Psoas muscle (tissue), 8 donors: ENCODE measurements at places on chromosomes 2 and 18. TPM values are rescaled to one million over a fixed set of nuclear protein-coding genes. Genes with fewer than 3 reads are reported as not detected.
A peak's percentile ranks its signal among the peaks of the same experiment; 100 is the strongest.

The LCLAT1 gene
- polyA plus RNA-seq, result 4.4 TPM

The POTEC gene
- not detected for polyA plus RNA-seq

The CRYGC gene
- not detected for polyA plus RNA-seq

The SYT4 gene
- polyA plus RNA-seq, result not detected

The EVX2 gene
- not detected for polyA plus RNA-seq

The STPG4 gene
- 0.03 TPM for polyA plus RNA-seq

- DNase-seq, result no peak
Observed at GRCh38 chr2:36859366-36859792, 107.0 kb downstream of the STRN start.

GRCh38 chr2:229489016-229489415 is 217.9 kb upstream of the PID1 start:
- no peak for DNase-seq

- DNase-seq, result no peak
Observed at GRCh38 chr2:225002656-225003045, 39.6 kb downstream of the DOCK10 start.

GRCh38 chr2:132782176-132782783 is 112.3 kb upstream of the LYPD1 start:
- DNase-seq, result no peak

- no peak for DNase-seq
Observed at GRCh38 chr18:21183670-21184069, 58.4 kb upstream of the GREB1L start.

DNA sequence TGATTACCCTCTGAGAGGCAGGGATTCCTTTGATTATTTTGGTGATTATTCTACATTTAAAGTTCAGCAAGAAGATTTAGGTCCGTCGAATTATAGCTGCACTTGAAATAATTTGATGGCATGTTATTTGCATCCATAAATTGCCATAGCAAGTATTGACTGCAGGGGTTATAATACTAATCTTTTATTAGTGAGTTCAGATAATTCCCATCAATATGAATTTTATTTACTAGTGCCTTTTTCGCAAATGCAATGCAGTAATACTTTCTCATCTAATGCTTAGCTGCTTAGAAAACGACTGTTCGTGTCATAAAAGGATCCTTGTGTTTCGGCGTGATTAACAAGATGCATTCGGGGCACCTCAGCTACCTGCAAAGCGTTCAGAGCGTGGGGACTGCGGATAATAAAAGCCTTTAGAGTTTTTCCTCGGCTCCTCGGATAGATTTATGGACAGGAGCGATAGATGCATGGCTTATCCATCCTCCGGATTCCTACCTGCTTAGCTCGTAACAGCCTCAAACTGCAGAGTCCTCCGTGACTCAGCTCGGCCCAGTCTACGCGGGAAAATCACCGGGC is 2.5 kb upstream of the GBX2 start:
- DNase-seq, result no peak

- DNase-seq, result no peak
Observed at GRCh38 chr2:164479460-164479859, 141.8 kb downstream of the GRB14 start.

DNA sequence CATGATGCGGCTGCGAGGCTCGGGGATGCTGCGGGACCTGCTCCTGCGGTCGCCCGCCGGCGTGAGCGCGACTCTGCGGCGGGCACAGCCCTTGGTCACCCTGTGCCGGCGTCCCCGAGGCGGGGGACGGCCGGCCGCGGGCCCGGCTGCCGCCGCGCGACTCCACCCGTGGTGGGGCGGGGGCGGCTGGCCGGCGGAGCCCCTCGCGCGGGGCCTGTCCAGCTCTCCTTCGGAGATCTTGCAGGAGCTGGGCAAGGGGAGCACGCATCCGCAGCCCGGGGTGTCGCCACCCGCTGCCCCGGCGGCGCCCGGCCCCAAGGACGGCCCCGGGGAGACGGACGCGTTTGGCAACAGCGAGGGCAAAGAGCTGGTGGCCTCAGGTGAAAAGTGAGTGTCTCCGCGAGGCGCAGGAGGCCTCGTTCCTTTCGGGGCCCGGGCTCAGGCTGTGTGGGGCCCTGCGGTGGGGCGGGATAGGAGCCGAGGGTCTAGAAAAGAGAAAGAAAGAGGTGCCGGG is 520 bp downstream of the GLS start:
- DNase-seq, result no peak

DNA sequence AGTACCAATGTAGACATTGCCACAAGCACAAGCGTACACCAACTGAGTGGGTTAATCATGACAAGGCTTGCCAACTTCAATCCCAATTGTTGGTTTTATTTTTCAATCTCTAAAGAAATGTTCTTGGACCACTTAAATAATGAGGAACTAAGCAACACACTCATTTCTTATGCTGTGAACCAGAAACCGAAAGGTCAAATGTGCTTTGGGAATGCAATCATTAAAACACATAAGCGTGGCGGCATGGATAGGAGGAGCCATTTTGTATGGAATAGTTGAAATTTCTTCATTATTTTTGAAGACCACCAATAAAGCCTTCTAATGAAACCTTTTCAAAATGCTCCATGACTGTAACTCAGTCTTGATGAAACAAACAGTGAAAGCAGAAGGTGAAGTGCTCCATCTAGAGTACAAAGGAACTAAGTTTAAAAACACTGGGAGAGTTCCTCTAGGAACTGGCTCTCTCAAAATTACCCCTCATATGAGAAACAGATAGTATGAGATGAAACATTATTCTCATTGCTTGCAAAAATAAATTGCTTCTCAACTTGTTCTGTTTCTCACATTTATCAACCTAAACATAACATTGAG is 113.2 kb upstream of the CHST9 start:
- no peak for DNase-seq

DNA sequence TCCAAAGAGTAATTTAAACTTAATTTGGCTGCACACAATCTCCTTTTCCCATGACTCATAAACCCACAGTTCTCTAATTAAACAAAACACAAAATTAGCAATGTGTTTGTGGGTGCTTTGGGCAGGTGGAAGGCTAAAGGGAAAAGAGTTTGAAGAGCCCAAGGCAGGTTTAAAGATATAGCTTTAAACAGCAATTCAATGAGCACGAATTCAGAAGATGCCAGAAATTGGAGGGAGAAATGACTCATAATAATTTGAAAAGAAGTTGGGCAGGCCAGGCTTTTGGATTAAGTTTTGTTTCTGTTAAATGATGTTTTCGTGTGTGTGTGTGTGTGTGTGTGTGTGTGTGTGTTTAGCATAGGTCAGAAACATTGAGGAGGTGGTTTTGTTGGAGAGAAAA is 594.8 kb upstream of the ZEB2 start:
- DNase-seq, result no peak

DNA sequence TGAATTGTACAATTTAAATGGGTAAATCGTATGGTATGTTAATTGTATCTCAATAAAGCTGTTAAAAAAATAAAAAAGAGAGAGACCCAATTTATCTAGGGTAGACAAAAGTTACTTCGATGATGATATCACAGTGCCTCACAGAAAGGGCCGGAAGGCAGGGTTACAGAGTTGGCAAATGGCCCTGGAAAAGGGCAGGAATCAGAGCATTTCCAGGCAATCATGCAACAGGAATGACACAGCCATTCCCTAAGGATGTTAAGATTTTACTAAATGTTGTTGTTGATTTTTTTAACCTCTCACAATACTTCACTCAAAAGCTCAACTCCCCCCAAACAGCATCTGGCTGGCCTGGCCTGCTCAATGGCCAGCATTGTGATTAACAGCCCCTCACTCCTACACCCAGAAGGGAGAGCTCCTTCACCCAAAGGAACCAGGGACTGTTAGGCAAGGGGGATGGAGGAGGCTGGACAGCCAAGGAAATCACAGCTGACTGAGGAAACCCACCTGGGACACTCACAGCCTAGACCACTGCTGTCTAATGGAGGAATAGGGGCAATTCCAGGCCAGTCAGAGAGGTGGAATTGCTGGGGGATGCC is 7.7 kb upstream of the SP100 start:
- peak; percentile 66 for DNase-seq

GRCh38 chr2:199680482-199680881 is 170.5 kb downstream of the FTCDNL1 start:
- no peak for DNase-seq

DNA sequence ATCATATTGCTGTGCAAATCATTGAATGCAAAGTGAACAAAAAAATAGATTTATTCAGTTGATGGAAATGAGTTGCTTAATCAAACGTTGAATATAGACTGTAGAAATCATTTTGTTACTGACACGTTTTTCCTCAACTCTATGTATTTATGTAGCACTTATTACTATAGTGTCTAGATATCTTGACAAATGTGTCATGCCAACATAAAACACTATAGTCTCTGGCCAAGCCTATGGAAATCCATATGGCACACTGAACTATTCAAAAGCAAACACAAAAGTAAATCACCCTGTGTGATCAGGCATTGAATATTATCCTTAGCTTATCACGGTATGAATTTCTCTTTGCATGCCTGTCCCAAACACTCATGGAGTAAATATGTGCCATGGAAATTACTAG is 131.3 kb downstream of the ZNF804A start:
- DNase-seq, result no peak

GRCh38 chr2:196249860-196250259 is 78.5 kb upstream of the STK17B start:
- DNase-seq, result no peak

DNA sequence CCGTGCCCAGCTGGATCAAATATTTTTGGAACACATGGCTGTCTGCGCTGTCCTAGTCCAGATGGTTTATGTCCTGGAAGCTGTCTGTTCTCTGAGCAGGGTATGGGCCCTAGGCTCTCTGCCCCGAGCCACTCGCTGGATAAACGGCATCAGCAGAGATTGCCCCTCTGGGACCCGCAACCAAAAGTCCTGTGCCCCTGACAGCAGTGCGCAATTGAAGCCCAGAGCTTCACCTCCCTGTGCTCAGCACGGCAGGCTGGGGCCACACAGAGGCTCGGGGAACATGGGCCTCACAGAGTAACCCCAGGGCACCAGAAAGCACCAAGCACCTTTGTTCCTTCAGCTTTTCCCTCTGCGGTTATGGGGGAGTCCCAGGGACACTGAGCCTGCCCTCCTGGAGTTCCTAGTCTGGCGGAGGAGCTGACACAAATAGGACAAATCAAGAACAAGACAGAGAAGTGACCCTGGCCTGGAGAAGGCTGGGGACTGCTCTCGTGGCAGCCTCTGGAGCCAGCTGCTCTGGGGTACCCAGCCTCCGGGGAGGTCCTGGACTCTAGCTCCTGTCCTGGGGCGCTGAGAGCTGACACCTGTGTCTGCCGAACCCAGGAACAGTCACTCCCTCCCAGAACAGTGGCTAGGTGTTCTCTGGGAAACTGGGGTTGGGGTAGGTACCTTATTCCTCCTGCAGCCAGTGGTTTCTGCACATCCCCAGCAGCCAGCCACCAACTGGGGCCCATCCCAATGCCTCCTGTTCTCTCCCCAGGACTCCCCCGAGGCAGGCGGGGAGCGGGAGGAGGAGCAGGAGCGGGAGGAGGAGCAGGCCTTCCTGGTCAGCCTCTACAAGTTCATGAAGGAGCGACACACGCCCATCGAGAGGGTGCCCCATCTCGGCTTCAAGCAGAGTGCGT is 12.3 kb downstream of the ARID5A start:
- no peak for DNase-seq

DNA sequence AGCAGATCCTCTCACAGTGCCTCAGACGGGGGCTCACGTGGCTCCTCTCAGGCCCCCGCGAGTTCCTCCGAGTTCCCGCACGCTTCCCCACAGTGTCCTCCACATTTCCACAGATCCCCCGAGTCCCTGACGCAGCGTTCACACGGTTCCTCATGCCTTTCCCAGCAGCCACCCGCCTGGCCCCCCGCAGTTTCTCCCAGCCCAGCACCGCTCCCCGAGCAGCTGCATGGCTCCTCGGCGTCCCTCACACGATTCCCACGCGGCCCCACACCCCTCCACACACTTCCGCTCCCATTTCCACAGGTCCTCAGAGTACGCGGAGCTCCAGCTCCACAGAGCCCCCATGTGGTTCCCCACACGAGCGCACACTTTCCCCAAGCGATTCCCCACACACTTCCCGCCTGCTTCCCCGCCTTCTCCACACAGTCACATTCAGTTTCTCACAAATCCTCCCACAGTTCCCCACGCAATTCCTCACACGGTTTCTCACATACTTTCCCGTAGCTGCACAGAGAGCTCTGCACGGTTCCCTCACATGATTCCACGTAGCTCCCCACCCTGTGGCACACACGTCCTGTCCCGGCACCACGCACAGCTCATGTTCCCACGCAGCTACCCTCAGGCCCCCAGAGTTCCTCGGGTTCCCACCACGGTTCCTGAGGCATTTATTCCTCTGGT is 39.9 kb downstream of the KIF1A start:
- no peak for DNase-seq

- peak; percentile 4 for DNase-seq
Observed at GRCh38 chr2:52220393-52220792, 1188.5 kb upstream of the NRXN1 start.

- DNase-seq, result no peak
Observed at GRCh38 chr18:58882044-58882443, 17.4 kb downstream of the ZNF532 start.
